ENCODE measurements at places on chromosomes 13 and 19. TPM values are rescaled to one million over a fixed set of nuclear protein-coding genes. Genes with fewer than 3 reads are reported as not detected.

LIM2 gene
- total RNA-seq, result not detected

DNA sequence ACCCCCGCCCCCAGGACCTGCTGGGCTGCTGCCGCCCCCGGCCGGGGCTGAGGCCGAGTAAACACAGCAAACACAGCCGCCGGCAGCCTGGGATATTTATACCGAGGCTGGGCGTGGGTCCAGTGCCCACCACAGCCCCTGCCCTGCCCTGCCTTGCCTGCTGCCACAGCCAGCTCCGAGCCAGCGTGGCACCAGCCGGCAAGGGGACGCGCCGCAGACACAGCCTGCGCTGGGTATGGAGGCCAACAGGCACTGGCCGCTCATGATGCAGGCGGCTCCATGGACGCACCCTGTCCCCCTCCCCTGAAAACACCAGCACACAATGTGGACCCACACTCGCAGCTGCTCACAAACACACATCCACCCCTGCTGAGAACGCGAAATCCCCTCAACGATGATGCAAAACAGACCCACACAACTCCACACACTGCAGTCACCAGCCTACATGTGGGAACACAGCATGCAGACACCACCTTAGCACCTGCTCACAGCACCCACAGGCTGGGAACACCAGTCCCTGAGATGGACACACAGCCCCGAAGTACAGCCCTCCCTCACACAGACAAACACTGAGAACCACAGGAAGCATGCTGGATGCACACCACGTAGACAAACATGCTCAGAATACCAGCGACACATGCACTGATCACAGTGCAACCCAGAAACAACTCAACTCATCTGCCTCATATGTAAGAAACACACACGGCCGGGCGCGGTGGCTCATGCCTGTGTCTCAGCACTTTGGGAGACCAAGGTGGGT is 16.2 kb downstream of the CCDC97 start:
- no peak for DNase-seq

GRCh38 chr13:20126541-20127261 is 34.2 kb downstream of the GJA3 start:
- no peak for DNase-seq

ATP4B gene
- total RNA-seq, result not detected

NLRP12 gene
- total RNA-seq, result not detected
